ENCODE measurements at places on chromosomes 7 and 10.

GRCh38 chr7:89053130-89053529, 257.6 kb upstream of the TEX47 start:
- no peak for DNase-seq

GRCh38 chr7:15855525-15856109, 169.1 kb upstream of the MEOX2 start:
- DNase-seq = no peak

DNA sequence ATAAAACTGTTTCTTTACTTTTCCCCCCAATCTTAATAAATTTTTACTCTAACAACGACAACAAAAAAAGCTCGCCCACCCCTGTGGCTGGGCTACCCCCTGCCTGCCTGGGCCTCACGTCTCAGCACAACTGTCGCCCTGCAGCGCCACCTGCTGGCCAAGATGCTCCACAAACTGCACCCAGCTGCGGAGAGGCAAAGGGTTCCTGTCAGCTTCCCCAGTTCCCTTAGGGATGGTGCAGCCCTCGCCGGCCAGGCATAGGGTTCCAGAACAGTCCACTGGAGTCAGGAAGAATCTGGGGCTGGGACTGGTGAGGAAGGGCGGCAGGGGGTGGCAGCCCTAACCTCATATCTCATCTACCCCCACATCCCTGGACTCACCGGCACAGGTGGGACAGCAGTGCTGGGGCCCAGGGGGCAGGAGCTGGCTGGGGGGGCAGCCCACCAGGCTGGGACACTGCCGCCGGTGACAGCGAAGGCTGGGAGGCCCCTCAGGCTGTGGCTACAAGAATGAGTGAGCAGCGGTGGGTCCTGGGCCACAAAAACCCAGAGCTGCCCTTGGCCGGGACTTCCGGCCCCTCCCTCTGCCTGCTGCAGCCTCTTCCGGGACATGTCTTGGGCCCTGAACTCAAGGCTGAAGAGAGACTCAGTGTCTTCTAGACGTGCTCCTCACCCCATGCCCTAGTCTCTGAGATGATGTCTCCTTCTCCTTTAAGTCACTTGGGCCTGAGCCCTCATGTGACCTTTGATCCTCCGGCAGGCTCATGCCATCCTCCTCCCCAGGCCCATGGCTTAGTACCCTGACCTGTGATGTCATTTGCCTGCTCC, 21.2 kb downstream of the ATP6V1F start:
- peak; percentile 48 for DNase-seq

DNA sequence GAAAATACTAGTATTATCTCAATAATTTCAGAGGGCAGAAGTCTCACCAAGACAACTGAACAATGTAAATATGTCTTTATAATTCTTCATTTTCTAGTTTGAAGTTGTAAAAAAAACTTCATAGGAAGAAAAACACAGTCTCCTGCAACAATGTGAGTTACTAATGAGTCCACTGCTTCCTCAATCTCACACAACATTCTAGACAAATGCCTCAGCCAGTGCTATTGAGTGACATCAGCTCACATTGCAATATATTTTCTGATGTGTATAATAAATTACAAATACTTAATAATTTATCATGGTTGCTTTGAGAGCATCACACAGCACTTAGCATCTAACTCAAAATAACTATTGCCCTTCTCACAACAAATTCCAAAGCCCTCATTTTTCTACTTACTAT, 321.2 kb downstream of the GRM8 start:
- DNase-seq = no peak

- no peak for DNase-seq
Measured at GRCh38 chr7:154450451-154450850, 398.3 kb downstream of the DPP6 start.

- no peak for DNase-seq
Measured at GRCh38 chr10:119541459-119542356, 811 bp downstream of the RGS10 start.
